Fibroblast of the conjunctiva (primary cell): ENCODE measurements at places on chromosomes 3 and 15.

GRCh38 chr3:190099099-190099498 lies 21.6 kb downstream of the P3H2 start:
- DNase-seq = no peak

DNA sequence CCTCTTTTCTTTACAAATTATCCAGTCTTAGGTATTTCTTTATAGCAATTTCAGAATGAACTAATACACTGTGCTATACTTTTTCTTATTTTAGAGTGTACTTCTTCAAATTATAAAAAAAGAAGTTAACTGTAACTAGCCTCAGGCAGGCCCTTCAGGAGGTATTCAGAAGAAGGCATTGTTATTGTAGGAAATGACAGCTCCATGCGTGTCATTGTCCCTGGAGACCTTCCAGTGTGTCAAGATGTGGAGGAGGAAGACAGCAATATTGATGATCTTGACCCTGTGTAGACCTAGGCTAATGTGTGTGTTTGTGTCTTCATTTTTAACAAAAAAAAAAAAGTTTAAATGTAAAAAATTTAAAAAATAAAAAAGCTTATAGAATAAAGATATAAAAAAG lies 55.5 kb downstream of the IL12A start:
- no peak for DNase-seq

GRCh38 chr3:41026394-41027177 lies 172.7 kb upstream of the CTNNB1 start:
- DNase-seq = no peak

DNA sequence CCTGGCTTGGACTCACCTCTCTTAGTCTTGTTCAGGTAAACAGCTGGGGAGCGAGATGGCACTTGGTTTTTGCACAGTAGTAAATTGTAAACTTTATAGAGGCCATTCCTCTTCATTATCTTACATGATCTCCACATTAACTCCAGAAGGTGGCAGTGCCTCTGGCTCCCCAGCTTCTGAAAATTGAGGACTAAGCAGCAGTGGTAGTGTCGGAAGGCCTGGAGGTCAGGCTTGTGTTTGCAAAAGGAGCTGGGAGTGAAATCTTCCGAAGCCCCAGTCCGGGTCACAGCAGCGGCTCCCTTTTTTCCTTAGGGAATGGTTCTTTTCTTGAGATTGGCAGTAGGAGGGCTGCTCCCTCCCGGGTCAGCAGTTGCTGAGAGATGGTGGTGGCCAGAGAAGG lies 85.7 kb downstream of the FNDC3B start:
- no peak for DNase-seq

DNA sequence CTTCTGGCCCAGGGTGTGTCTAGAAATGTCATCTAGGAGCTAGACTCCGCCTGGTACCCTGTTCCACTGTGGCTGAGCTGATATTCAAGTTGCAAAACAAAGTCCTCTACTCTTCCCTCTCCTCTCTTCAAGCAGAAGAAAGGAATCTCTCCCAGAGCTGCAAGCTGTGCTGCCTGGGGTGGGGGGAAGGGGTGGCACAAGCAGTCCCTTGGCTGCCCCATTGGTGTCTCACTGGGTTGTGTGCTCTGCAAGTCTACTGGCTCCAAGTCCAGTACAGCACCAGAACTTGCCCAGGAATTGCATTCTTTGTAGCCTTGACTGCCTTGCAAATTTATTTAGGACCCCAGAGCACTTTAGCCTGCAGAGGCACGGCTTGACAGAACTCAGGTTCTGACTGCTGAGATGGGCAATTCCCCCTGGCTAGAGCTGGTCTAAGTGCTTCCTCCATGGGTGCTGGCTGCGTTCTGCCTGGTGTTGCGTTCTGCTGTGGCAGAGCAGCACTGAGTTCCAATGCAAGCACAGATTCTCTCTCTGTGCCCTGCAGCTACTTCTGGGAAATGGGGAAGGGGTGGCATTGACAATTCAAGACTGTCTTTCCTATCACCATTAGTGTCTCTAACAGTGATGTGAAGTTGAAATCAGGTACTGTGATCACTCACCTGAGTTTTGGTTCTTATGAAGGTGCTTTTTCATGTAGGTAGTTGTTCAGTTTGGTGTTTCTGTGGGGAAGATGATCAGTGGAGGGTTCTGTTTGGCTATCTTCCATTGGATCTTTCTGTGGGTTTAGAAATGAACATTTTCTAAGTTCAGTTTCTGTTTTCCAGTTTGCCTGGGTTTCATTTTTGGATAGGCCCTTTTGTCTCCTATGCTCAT lies 39.5 kb downstream of the OXSR1 start:
- no peak for DNase-seq

DNA sequence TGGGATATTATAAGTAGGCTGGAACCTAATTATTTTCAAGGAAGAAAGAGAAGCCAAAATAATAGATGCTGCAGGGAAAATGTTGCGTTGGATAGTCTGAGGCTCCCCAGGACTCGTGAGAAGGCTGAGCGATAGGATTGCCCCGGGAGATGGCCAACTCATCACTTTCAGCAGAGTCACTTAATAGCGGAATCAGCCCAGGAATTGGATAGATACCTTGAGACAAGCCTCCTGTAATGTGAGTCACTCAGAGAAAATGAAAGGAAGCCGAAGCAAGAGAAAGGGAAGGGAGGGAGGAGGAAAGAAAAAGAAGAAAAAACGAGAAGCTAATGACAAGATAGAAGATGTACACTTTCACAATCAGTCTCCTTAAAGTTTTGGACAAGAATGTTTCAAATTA lies 94.3 kb downstream of the SQOR start:
- no peak for DNase-seq

- DNase-seq = no peak
Observed at GRCh38 chr15:74373056-74373650, 5.7 kb upstream of the CYP11A1 start.

- DNase-seq = no peak
Observed at GRCh38 chr3:121800906-121801305, 34.0 kb downstream of the IQCB1 start.

GRCh38 chr3:51581524-51581923 lies 43.0 kb downstream of the RAD54L2 start:
- peak; percentile 8 for DNase-seq

DNA sequence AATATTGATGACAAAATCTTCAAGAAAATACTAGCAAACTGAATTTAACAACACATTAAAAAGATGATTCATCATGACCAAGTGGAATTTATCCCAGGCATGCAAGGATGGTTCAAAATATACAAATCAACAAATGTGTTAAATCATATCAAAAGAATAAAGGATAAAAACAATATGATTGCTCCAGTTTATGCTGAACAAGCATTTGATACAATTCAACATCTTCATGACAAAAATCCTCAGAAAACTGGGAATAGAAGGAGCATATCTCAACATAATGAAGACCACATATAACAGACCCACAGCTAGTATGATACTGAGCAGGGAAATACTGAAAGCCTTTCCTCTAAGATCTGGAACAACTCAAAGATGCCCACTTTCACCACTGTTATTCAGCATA lies 352.3 kb downstream of the PYDC2 start:
- DNase-seq = no peak

- no peak for DNase-seq
Observed at GRCh38 chr3:194872669-194872977, 186.9 kb downstream of the FAM43A start.

DNA sequence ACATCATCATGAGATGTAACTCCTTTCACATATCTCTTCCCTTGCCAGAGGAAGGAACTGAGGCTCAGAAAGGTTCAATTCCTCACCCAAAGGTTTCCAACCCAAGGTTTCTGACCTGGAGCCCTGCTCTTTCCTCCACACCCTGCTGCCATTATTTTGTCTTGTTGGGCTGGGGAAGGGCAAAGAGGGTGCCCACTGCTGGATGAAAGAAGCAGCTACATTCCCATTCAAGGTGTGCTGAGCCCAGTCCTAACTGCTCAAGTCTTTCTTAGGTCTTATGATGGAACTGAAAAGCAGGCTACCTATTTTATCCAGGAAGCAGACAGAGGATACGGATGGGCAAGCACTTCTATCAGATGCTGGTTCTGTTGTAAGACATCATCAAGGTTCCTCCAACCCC lies 258.0 kb upstream of the CTDSPL start:
- DNase-seq = no peak

DNA sequence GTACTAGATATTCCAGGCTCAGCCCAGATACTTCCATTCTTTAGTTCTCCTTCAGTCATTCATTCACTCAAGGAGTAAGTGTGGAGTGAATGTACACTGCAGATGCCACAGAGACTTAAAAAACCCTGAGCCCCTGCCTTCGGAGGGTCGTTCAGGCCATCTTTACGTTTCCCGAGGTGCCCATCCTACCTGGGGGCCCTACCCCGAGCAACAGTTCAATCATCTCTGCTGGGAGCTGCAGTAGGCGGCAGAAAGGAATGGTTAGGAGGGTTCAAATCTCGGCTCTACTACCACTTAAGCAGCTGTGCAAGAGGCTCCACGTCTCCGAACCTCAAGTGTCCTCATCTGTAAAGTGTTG lies 613 bp downstream of the SEC13 start:
- DNase-seq = no peak

DNA sequence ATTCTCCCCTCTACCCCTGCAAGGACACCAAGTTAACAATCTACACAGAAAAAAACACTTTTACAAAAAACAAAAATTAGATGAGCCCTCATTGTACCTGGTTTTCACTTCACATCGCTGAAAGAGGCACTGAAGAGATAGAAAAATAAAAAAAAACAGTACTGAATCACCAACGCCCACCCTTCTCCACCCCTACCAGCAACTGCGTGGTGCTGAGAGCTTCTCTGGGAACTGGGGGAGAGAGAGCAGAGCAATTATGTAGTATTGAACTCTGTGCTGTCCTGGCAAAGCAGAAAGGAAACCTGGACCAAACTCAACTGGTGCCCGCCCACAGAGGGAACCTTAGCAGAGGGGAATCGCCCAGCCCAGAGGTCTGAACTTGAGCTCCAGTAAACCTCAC lies 44.6 kb downstream of the WDR49 start:
- DNase-seq = no peak

DNA sequence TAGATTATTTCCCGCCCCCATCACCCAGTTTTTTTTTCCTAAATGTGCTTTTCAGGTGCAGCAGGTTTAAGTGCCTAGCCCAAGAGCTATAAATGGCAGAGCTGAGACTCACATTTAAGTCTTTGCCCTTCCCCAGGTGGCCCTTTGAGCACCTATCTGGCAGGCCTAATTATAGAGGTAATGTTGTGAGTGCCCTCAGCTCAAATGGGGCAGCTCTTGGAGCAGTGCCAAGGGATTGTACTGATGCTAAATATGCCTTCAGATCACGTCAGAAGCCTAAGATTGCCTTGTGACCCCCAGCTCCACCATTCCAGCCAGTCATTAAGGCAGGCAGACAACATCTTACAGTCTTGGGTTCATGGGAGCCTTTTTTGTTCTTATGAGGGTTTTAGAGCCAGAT lies 159.5 kb downstream of the RPLP1 start:
- DNase-seq = no peak

DNA sequence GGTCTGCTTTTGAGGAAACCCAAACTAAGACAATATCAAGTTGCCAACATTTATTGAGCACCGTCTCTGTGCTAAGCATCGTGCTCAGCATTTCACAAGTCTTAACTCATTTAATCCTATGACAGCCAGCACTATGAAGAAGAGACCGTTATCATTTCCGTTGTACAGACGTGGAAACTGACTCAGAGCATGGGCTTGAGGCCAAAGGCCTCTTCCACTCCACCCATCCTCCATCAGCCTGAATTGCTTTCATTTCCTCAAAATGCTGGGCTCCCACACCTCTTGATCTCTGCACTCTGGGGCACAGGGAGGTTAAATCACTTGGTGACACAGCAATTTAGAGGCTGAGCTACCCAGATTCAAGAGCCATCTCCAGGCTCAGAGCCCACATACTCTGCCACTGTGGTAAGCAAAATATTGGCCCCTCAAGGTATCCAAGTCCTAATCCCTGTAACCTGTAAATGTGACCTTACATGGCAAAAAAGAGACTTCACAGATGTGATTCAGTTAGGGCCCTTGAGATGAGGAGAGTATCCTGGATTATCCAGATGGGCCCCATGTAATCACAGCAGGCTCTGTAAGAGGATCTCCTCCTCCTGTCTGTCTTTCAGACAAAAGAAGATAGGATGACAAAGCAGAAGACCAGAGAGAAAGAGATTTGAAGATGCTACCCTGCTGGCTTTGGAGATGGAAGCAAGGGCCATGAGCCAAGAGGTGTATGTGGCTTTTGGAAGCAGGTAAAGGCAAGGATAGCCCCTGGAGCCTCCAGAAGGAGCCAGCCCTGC lies 24.3 kb upstream of the FLNB start:
- peak; percentile 77 for DNase-seq

DNA sequence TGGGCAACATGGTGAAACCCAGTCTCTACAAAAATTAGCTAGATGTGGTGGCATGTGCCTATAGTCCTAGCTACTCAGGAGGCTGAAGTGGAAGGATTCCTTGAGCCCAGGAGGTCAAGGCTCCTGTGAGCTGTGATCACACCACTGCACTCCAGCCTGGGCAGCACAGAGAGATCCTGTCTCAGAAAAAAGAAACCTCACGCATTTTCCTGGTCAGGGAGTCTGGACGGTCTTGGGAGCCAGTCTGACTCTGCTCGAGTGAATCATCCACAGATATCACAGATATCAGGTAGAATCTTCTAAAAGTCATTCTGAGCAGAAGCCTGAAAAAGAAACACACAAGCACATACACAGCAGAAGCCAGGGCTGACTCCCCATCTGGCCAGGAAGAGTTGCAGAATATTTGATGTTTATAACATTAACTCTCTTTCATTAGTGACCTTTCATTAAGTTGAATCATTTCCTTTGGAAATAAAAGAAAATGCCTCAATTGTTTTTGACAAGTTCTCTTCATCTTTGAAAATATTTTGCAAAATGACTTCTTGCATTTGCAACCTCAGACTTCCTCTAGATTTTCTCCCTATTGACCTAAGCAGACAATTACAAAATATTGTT lies 56.5 kb upstream of the ABHD17C start:
- no peak for DNase-seq

DNA sequence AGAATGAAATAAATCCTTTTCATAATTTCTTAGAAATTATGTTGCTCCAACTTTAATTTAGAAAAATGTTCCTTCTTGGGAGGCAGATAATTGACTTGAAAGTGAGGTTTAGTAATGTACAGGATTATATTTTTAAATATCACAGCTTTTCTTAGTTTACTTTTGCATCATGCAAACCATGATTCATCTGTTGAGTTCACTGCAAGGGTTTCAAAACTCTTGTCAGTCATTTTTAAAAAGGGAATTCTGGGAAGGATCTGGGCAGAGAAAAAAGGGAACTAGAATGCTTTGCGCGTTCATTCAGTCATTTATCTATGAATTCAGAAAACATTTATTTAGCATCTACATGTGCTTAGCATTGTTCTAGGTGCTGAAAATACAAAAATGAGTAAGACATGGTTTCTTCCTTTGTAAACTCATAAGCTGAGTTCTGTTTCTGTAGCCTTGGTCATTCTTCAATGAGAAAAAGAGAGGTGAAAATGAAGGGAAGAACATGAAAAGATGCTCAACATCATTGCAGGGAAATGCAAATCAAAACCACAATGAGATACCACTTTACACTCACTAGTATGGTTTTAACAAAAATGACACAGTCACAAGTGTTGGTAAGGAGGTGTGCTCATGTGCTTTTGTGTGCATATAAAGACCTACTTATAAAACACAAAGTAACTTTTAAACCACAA lies 209.1 kb downstream of the NR1D2 start:
- DNase-seq = no peak
